M059J (cell line): ENCODE measurements at places on chromosomes 5 and 9.

- no peak for DNase-seq
Measured at GRCh38 chr5:181198106-181198685, 6.8 kb downstream of the TRIM7 start.

GRCh38 chr9:107029146-107029545 lies 166.2 kb downstream of the ZNF462 start:
- DNase-seq = no peak

GRCh38 chr5:1189269-1189668 lies 12.1 kb upstream of the SLC6A19 start:
- DNase-seq = no peak

GRCh38 chr9:93979721-93980120 lies 24.6 kb upstream of the BARX1 start:
- no peak for DNase-seq

DNA sequence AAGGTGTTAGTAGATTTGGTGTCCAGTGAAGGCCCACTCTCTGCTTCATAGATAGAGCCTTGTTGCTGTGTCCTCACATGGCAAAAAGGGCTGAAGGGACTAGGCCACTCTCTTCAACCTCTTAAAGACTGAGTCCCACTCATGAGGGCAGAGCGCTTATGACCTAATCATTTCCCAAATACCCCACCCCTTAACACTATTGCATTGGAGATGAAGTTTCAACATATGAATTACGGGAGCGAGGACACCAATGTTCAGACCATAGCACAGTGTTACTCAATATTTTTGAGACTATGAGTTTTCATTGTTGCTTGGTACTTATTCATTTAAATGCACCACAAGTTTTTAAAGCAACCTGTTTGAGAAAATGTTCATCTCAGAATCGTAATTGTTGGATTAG lies 8.8 kb upstream of the OTULINL start:
- no peak for DNase-seq

DNA sequence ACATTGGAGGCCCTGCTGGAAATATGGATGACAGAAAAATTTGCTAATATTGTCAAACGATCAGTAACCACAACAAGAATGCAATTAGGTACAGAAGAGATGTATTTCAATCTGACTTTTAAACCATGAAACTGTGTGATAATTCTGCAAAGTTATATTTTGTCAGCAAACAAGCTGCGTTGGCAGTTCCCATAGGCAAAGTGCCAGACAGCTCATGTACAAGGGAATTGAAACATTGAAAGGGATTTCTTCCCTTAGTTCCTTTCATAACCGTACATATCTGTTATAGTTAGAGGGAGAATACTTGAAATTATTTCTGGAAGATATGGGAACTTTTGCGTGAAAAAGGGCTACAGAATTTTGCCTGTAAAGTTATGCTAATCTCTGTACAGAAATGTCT lies 419.4 kb upstream of the PTGER4 start:
- no peak for DNase-seq

GRCh38 chr9:4997196-4997595 lies 12.1 kb downstream of the JAK2 start:
- no peak for DNase-seq

DNA sequence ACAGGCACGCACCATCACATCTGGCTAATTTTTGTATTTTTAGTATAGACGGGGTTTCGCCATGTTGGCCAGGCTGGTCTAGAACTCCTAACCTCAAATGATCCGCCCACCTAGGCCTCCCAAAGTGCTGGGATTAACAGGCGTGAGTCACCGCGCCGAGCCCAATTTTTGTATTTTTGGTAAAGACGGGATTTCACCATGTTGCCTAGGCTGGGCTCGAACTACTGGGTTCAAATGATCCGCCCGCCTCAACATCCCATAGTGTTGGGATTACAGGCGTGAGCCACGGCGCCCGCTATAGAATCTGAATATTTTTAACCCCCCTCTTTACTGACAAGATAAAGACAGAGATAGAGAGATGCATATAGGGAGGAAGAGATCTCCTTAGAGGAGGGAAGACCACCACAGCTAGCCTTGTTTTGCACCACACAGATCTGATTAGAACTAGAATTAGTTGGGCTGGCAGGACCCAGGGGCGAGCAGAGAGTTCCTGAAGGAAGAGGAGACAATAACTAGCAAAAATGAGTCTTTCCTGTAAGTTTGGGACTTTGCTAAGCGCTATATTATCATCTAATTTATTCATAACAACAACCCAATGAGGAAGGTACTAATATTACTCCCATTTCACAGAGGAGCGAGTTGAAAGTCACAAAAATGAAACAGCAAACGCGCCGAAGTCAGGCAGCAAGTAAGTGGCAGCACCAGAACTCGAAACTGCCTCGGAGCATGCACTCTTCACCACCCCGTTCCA lies 1.5 kb upstream of the ANKHD1 start:
- DNase-seq = no peak

DNA sequence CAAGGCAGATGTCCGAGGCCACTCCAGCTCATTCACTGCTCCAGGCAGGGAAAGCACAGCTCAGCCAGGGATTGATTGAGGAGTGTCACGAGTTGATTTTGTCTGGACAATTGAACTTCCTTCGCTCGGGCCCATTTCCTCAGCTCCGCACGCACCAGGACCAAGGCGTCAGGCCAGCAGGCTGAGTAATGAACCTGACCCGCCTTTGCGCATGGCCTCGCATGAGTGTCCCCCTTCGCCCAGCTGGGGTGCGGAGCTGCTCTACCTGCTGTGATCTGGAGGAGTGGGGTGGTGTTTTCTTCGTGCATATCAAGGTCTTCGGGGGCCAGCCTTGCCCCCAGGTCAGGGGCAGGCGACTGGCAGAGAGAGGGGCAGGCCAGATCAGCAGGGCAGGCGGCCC lies 44.0 kb downstream of the VAV2 start:
- no peak for DNase-seq

- DNase-seq = no peak
Measured at GRCh38 chr5:171705036-171705435, 80.6 kb upstream of the SMIM23 start.

DNA sequence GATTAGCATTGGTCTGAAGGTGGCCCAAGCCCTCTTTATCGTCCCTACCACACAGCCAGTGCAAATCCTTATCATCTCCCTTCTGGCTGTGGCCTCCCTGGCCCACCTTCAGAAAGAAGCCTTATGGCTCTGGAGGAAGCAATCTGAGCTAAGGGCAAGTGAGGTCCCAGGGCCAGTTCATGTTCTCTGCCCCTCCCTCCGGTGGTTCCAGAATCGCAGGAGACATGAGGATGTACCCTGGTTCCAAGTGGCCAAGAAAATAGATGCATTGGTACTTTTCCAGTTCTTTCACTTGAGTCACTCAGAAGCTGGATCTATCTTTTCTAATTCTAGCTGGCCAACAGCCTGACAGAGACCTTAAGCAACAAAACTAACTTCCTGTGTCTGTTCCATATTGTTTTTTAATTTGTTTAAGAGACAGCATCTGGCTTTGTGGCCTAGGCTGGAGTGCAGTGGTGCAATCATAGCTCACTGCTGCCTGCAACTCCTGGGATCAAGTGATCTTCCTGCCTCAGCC lies 60.7 kb downstream of the LHFPL2 start:
- DNase-seq = peak; percentile 62

- DNase-seq = no peak
Measured at GRCh38 chr5:94672746-94673145, 54.3 kb downstream of the SLF1 start.

DNA sequence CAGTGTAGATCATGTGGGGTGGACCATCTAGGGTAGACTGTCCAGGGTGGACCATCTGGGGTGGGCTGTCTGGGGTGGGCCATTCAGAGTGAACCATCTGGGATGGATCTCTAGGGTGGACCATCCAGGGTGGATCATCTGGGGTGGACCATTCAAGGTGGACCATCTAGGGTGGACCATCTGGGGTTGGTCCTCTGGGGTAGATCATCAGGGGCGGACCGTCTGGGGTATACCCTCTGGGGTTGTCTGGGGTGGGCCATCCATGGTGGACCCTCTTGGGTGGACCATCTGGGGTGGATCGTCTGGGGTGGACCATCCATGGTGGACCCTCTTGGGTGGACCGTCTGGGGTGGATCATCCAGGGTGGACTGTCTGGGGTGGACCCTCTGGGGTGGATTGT lies 64.3 kb downstream of the KCNT1 start:
- no peak for DNase-seq

- no peak for DNase-seq
Measured at GRCh38 chr9:115756736-115757135, 396.9 kb upstream of the PAPPA start.

DNA sequence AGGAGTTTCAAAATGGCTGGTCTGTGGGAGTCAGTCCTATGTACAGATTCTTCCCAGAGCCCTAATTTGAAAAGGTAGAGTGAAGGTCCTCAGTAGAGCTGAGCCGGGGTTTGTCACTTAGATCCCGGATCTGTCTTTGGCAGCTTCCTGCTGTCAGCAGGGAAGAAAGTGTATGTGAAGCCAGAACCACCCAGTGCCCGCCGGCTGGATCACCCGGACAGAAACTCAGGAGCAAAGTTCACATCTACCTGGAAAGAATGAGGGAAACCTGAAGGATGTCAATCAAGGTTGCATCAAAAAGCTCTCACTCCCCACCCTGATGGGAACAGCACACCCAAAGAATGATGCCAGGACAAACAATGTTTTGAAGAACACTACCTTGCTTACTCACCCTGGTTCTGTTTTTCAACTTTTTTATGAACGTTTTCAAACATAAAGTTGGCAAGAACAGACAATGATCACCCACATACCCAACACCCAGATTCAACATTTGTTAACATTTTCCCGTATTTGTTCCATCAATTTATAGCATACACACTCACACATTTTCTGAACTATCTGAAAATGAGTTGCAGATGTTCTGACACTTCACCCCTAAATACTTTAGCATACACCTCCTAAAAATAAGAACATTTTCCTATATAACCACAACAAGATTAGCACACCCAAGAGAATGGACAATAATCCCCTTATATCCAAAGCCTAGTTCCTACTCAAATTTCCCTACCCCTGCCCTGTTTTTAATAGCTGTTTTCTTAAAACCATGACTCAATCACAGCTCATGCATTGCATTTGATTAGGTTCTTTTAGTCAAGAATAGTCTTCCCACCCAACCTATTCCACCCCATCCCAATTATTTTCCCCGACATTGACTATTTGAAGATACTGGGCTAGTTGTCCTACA lies 133.9 kb downstream of the LHFPL2 start:
- DNase-seq = no peak

DNA sequence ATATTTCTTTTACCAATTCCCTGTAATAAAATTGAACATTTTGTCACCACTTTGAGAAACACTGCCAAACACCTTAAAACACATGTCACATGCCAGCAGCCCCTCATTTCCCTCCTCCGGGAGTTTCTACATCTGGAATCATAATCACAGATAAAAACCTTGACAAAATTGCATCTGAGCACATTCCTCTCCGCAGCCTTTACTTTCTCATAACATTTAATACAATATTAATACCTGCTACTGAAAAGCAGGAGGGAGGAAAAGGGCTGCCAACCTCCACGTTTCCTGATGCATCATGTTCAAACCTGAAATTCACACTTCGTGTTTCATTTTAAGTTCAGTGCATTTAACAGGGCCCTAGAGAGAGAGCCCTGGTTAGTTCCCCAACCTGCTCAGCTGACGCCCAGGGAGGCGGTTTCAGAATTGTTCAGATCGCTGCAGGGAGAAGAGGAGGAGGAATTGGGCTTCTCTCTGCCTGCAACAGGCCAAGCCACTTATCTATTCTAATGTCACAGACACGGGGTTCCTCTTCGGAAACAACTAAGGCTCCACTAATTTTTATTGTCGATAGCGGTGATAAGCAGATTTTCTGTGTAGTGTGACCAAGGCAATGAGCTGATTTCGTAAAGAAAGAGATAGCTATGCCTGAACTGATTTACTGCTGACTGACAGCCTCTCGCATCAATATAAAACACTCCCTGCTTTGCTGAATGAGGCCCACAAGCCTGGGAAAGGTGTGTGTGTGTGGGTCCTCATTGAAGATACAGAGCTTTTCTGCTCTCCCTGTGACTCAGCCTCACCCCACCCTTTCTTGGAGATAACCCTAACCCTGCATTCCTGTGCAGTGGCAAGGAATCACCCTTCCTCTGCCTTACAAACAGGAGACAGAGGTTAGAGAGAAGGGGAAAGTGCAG lies 4.9 kb upstream of the LHX2 start:
- no peak for DNase-seq

DNA sequence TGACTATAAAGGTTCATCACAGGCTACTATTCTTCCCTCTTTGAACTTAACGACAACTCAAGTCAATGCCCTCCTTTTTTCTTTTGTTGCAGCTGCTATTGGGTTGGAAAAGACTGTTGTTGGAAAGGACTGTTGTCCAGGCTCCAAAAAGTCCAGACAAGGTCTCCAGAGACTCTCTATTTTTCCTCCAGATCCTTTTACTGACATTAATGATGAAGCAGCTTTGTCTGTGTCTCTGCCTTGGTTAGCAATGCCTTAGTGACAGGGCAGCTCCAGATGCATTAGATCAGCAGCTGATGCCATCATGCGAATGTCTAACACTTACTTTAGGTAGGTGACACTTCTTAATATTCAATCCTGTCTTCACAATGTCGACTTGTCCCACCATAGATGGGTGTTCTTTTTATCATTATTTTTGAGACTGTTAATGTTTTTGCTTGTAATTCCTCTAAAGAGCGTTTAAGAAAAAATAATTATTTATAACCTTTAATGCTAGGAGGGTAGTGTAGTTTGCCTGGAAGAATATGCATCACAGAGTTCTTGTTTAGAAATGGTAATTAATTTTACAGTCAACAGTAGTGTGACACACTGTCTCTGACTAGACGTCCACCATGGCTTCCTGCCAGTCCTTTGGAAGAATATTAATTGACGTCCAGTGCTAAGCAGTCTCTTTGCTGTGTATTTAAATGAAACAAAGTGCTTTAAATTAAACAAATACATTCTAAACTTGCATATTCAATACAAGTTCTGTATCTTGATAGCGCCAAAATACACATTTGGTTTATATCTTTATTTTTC lies 492.2 kb downstream of the NR2F1-AS1 start:
- DNase-seq = peak; percentile 73

GRCh38 chr9:108565651-108566378 lies 290.0 kb downstream of the ACTL7B start:
- peak; percentile 84 for DNase-seq

DNA sequence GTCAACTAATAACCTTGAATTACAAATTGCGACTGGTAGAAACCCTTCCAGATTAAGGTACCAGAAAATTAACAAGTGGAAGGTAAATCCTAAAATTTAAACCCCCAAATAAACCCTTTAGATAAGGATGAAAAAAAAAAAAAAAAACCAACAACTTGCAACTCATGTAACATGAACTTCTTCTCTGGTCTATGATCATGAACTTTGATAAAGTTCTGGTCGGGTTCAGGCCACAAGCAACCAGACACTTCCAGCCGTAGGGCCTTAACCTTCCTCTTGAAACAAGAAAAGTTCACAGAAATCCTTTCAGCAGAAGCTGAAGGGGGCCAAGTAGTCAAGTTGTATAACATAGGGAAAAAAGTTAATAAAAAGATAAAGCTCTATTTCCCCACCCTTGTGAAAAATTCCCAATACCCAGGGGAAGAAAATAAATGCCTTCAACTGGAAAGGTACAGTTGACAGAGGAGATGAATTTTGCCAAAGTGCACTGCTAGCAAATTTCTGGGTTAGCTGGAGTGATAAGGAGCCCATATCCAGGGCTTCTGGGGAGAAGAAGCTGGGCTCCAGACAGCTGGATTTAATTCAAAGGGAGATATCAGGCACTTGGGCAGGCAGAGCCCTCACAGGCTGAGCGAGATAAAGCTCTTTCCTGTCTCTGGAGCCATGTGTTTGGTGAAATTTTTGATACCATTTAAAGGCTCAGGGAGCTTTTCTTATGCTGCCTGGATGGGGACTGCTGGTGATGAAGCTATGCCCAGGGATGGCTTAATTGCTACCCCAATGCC lies 234.2 kb upstream of the PANK3 start:
- DNase-seq = no peak
